Activated CD4-positive, alpha-beta T cell treated with anti-CD3 and anti-CD28 coated beads, Interleukin-2, amount 10 ng/mL, durations not matched to agents 24 days and 14 days (primary cell): ENCODE measurements at places on chromosomes 3 and 15. TPM values are rescaled to one million over a fixed set of nuclear protein-coding genes. Genes with fewer than 3 reads are reported as not detected.

DNA sequence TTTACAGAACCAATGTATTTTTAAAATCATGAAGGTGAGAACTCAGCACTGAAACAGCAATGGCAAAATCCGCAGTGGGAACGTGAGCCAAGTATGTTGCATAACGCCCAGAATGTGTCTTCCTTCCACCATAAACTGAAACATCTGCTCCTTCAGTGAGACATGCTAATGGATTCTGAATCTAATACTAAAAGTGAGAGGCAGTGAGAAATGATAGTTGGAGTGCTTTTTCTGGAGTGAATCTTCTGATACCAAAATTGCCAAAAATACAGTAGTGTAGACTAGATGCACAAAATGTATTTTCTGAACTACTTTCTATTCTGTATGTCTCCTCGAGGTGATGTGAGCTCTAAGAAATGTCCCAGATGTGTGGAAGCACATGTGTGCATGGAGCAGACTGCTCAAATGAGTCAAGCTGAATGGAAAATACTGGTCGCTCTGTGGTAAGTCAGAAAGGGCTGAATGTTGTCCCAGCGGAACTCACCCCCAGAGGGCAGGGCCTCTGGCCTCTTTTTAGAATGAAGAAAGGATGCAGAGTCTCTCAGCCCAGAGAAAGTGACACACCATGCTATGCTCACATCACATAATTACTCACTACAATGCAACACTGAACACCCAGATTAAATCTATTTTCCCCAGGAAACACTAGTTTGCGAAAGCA, 73.0 kb downstream of the ATP10A start:
- H3K4me3 ChIP-seq, result peak overlapping the region; percentile 60
- peak overlapping the region; percentile 93 for H3K27ac ChIP-seq
- no peaks in the 10 kb centered on the region for H3K27me3 ChIP-seq
- H3K4me1 ChIP-seq, result peaks cover 54% of the 10 kb centered on the region
- DNase-seq, result peak; percentile 80
- peaks cover 9% of the 10 kb centered on the region for H3K36me3 ChIP-seq

- H3K4me3 ChIP-seq, result peak overlapping the region; percentile 9
- H3K27ac ChIP-seq, result peak overlapping the region; percentile 23
- H3K4me1 ChIP-seq, result peaks cover 30% of the 10 kb centered on the region
- H3K27me3 ChIP-seq, result peaks cover 2% of the 10 kb centered on the region
- peaks cover 2% of the 10 kb centered on the region for H3K36me3 ChIP-seq
Measured at GRCh38 chr3:143443851-143444331, 324.3 kb downstream of the CHST2 start.

DNA sequence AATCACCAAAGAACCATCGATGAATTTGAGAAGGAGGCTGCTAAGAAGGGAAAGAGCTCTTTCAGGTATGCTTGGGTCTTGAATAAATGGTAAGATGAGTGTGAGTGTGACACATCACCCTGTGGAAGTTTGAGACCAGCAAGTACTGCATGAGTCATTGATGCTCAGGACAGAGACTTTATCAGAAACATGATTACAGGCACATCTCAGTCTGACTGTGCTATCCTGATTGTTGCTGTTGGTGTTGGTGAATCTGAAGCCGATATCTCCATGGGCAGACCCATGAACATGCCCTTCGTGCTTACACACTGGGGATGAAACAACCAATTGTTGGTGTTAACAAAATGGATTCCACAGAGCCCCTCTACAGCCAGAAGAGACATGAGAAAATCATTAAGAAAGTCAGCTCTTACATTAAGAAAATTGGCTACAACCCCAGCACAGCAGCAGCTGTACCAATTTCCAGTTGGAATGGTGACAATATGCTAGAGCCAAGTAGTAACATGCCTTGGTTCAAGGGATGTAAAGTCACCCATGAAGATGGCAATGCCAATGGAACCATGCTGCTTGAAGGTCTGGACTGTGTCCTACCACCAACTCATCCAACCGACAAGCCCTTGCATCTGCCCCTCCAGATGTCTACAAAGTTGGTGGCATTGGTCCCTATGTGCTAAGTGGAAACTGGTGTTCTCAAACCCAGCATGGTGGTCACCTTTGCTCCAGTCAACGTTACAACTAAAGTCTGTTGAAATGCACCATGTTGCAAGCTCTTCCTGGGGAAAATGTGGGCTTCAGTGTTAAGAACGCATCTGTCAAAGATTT, 20.5 kb downstream of the TM4SF4 start:
- H3K4me3 ChIP-seq, result no peak overlapping the region
- no peaks in the 10 kb centered on the region for H3K36me3 ChIP-seq
- no peak for DNase-seq
- no peaks in the 10 kb centered on the region for H3K4me1 ChIP-seq
- H3K27me3 ChIP-seq, result peaks cover 18% of the 10 kb centered on the region

GRCh38 chr3:6921066-6921465, 60.2 kb downstream of the GRM7 start:
- DNase-seq, result no peak
- no peaks in the 10 kb centered on the region for H3K36me3 ChIP-seq
- no peaks in the 10 kb centered on the region for H3K4me1 ChIP-seq
- no peak overlapping the region for H3K4me3 ChIP-seq
- H3K27ac ChIP-seq, result no peak overlapping the region

GRCh38 chr3:132545471-132545870, 51.6 kb upstream of the ACKR4 start:
- no peaks in the 10 kb centered on the region for H3K27me3 ChIP-seq
- peaks cover 21% of the 10 kb centered on the region for H3K36me3 ChIP-seq
- no peak overlapping the region for H3K4me3 ChIP-seq
- peak overlapping the region; percentile 23 for H3K27ac ChIP-seq
- H3K4me1 ChIP-seq, result peaks cover 49% of the 10 kb centered on the region

GRCh38 chr3:56867671-56868070, 65.9 kb upstream of the ARHGEF3 start:
- peaks cover 3% of the 10 kb centered on the region for H3K36me3 ChIP-seq
- no peak for DNase-seq
- no peak overlapping the region for H3K4me3 ChIP-seq
- H3K27me3 ChIP-seq, result no peaks in the 10 kb centered on the region
- peaks cover 48% of the 10 kb centered on the region for H3K4me1 ChIP-seq

DNA sequence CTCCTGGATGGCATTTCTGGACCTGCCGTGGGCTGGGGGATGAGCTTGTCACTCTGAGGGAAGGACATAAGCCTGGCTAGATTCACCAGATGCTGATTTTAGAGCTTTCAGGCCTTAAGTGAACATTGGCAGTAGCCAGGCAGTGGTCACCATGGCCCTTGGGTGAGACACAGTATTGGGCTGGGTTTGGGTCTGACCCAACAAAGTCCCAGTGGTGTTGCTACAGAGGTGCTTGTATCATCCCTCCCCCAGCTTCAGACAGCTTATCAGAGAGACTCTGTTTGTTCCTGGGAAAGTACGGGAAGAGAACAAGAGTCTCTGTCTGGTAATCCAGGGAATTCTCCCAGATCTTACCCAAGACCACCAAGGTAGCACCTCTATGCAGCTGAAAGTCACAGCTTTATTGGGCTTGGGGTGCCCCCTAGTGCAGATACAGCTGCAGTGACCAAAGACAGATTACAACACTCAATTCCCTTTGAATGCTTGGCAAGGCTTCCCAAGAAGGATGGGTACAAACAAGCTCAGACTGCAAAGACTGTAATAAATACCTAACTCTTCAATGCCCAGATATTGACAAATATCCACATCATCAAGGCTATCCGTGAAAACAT, 9.8 kb upstream of the RUVBL1 start:
- no peaks in the 10 kb centered on the region for H3K36me3 ChIP-seq
- H3K4me3 ChIP-seq, result no peak overlapping the region
- no peaks in the 10 kb centered on the region for H3K4me1 ChIP-seq
- peaks cover 29% of the 10 kb centered on the region for H3K27me3 ChIP-seq
- no peak overlapping the region for H3K27ac ChIP-seq

The FOXB1 gene
- 0.54 and 0.68 TPM in 2 replicates for total RNA-seq

DNA sequence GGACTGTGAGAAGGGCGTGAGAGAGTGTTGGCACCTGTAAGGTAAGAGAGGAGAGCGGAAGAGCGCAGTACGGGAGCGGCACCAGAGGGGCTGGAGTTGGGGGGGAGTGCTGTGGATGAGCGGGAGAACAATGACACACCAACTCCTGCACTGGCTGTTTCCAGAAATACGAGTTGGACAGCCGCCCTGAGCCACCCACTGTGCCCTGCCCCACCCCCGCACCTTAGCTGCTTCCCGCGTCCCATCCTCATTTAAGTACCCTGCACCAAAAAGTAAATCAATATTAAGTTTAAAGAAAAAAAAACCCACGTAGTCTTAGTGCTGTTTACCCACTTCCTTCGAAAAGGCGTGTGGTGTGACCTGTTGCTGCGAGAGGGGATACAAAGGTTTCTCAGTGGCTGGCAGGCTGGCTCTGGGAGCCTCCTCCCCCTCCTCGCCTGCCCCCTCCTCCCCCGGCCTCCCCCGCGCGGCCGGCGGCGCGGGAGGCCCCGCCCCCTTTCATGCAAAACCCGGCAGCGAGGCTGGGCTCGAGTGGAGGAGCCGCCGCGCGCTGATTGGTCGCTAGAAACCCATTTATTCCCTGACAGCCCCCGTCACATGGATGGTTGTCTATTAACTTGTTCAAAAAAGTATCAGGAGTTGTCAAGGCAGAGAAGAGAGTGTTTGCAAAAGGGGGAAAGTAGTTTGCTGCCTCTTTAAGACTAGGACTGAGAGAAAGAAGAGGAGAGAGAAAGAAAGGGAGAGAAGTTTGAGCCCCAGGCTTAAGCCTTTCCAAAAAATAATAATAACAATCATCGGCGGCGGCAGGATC, at the start of gene SOX2:
Gene SOX2, plus strand, starts transcription at position 601 of the 811 bp plus-strand sequence. CDS start 436 bp downstream, outside the sequence.
- no peak within 1 kb of the TSS for H3K4me3 ChIP-seq
- DNase-seq, result peak; percentile 61
- H3K4me1 ChIP-seq, result peaks cover 6% of the 10 kb centered on the region
- peaks cover 66% of the 10 kb centered on the region for H3K27me3 ChIP-seq
- H3K27ac ChIP-seq, result peak within 1 kb of the TSS; percentile 20
- H3K36me3 ChIP-seq, result no peaks in the 10 kb centered on the region

GRCh38 chr3:42189736-42190135, 76.2 kb downstream of the CCK start:
- peaks cover 20% of the 10 kb centered on the region for H3K36me3 ChIP-seq
- H3K4me1 ChIP-seq, result peaks cover 18% of the 10 kb centered on the region
- no peak overlapping the region for H3K4me3 ChIP-seq

GRCh38 chr3:135868801-135869200, 96.7 kb upstream of the PPP2R3A start:
- H3K27ac ChIP-seq, result no peak overlapping the region
- no peaks in the 10 kb centered on the region for H3K4me1 ChIP-seq
- no peaks in the 10 kb centered on the region for H3K36me3 ChIP-seq
- no peak overlapping the region for H3K4me3 ChIP-seq
- no peak for DNase-seq

- H3K4me1 ChIP-seq, result peaks cover 21% of the 10 kb centered on the region
- H3K4me3 ChIP-seq, result no peak overlapping the region
- DNase-seq, result no peak
- no peaks in the 10 kb centered on the region for H3K36me3 ChIP-seq
- H3K27ac ChIP-seq, result no peak overlapping the region
Measured at GRCh38 chr15:85306946-85307686, 73.3 kb upstream of the AKAP13 start.

The TPRG1 gene
- total RNA-seq, result 25.9 and 29.7 TPM in 2 replicates
